Stimulated activated naive CD4-positive, alpha-beta T cell (primary cell): ENCODE measurements at places on chromosomes 7 and 10.

DNA sequence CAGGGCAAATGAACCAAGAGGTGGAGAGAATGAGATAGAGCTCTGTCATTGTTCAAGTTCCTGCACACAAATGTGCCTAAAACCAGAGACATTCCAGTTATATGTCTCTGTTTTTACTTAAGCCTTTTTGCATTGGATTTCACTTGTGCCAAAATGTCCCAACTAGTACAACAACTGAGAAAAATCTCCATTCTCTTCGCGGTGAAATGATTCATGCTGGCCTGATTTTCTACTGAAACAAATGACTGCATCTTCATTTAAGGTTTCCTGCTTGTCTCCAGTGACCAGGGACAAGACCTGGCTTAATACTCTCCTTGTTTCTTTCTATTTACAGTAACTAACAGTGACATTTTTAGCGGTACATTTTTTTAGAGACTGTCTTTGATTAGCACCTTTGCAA lies 714.9 kb downstream of the KCNMA1 start:
- DNase-seq: no peak

GRCh38 chr10:90652519-90652918 lies 205.3 kb downstream of the HTR7 start:
- no peak for DNase-seq

DNA sequence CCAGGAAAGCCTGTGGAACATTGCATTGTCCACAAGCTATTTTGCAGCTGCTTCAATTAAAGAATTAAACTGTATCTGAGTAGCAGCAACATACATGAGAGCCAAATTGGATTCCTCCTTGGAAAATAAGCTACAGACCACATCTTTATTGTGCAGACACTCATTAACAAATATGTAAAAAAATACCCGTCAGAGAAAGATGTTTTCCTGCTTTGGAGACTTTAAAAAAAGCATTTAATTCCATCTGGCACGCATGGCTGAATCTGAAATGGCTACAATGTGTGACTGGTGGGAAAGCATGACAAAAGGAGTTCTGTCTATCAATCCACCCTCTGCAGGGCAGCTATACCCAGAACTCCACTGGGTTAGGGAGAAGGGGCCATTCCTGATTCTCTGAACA lies 73.1 kb upstream of the HPS1 start:
- no peak for DNase-seq

DNA sequence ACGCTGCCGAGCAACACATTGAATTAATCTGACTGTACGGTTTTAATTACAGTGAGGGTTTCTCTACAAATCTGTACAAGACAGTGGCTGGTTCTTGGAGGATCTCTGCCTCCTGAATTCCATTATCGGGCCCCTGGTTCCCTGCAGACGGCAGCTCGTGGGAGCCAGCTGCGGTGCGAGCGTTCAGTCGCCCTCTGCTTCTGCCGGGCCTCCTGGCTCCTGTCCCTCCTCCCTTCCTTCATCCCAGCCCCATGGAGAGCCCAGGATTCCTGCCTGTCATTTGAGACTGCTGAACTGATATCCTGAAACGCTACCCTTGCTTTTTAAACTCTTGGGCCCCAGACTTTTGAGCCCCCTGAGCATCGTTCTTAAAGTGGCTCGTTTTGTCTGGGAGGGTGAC lies 6.6 kb upstream of the DLX6 start:
- DNase-seq: no peak

GRCh38 chr10:84613336-84614021 lies 285.1 kb downstream of the CCSER2 start:
- no peak for DNase-seq

GRCh38 chr7:143485500-143485899 lies 7.8 kb downstream of the TAS2R41 start:
- no peak for DNase-seq

- DNase-seq: no peak
Measured at GRCh38 chr10:117680601-117681000, 138.1 kb downstream of the EMX2 start.

GRCh38 chr7:1079546-1079945 lies 8.4 kb upstream of the GPER1 start:
- DNase-seq: no peak

DNA sequence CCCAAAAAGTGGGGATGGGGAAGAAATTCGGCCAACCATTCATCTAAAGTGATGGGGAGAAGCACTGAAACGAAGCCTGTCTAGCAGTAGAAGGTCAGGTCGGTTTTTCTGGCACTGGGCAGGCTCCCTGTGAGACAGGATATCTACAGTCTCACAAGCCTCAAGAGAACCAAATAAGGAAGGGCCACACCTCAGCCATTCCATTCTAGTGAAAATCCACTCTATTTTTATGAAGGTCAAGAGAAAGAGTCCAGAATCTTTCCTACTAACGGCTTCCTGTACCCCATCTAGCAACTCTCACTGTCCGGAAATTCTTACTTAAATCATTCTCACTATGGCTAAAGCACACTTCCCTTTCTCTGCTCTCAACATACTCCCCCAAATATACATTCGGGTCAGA lies 267.1 kb downstream of the PRPF18 start:
- DNase-seq: no peak

GRCh38 chr7:101792051-101792681 lies 25.3 kb upstream of the CUX1 start:
- no peak for DNase-seq
